ENCODE measurements at places on chromosomes 13 and 19.

GRCh38 chr13:62299988-62300387 lies 884.3 kb upstream of the PCDH20 start:
- no peak for DNase-seq

GRCh38 chr13:75316427-75316826 lies 165.5 kb downstream of the TBC1D4 start:
- no peak for DNase-seq

DNA sequence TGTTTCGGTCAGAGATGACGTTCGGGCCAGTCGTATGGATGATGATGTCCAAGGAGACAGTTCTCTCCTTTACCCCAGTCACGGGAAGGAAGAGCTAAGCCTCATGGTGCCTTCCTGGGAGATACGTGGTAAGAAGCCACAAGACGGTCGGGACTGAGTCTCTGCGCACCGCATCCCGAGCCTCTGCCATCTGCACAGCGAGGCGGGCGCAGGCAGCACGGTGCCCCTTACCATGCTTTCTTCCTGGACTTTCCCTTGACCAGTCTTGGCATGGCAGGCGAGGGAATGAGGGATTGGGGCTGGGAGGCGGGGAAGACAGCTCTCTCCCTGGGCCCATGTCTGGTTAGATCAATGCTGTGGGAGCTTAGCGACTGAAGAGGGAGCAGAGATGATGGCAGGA lies 10.1 kb upstream of the LAIR2 start:
- no peak for DNase-seq

GRCh38 chr13:40528881-40529280 lies 137.6 kb downstream of the FOXO1 start:
- no peak for DNase-seq

DNA sequence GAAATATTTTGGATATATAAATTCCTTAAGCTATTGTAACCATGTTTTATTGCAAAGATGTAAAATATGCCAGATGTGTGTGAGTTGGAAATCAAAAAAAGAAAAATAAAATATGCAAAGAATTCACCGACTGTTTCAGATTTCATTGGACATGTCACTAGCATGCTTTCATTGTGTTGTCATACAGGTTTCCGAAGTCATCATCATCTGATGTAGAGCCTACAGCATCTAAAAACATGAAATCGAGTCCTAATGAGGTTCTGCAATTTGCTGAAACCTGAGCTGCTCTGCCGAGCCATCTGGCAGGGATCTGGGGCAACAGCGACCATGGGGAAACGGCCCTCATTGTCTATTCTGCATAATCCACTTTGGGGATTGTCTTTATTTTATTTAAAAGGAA lies 196.1 kb upstream of the MAB21L1 start:
- no peak for DNase-seq

GRCh38 chr19:271856-272255 lies 19.3 kb downstream of the PLPP2 start:
- DNase-seq, result no peak

DNA sequence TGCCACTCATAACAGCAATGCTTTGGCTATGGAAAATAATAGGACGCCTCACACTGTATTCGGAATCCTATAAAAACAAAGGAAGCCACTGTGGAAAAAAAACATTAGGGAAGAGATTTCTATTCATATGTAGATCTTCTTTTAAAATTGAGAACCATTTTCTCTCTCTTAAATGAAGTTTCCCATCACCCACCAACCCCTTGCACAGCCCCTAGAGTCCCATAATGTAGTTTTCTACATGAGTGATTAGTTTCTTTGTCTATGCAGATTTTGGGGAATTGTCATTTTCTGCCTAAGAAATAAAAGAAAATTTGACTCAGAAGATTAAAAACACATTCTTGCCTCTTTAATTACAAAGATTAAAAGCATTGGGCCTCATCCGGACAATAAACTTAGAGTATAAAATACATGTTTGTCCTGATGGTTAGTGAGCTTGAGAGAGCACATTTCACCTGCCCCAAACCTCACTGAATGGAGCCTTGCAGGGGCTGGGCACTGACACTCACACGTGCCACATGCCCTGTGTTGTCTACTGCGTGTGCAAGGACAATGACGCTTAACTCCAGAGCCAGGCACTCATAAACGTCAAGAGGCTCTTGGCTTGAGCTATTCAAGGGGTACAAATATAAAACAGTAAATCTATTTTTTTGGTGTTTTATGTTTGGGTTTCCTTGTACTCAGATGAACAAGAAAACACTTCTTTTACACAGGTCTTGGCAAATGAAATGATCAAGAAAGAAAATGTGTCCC lies 40.0 kb upstream of the KL start:
- DNase-seq, result no peak

DNA sequence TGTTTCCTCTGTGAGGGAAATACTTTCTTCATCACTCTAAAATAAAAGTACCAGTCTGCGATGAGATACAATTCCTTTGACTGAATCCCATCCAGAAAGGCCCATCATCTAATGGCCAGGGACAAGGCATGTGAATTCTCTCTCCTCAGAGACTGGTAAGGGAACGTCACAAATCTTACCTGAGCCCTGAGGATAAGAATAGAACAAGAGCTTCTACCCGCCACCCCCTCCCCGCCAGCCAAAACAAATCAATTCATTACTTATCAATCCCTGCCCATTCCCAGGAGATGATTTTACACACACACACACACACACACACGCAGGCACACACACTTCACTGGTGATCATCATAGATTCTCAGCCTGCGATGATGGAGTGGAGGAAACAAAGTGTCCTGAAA lies 198.7 kb downstream of the DNAJC15 start:
- no peak for DNase-seq
